ENCODE measurements at places on chromosomes 2 and 18. TPM values are rescaled to one million over a fixed set of nuclear protein-coding genes. Genes with fewer than 3 reads are reported as not detected.

DNA sequence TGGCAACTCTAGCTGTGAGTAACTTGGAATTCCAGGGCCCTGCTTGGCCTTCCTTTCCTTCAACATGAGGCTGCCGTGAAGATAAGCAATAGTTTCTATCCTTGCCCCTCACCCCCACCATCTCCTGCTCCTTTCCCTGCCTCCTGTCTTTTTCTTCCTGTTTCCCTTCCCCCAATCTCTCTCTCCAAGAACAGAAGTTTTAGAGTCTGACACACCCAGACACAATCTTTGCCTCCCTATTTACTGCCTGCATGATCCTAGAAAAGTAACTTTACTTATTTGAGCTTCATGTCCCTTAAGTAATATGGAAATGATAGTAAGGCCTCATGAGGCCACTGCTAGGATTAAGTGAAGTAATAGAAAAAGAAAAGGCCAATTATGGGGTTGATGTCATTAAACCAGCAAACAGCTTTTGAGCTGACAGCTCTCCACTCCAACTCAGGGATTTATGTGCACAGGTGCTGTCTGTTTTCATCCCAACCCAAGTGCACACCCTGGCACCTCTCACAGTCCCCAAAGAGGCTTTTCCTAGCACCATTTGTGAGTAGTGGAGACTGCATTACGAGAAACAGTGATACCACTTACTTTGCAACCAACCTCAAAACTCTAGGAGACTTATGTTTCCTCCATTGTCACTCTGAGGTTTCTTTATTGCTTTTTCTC, 123.7 kb upstream of the SIX3 start:
- DNase-seq: no peak

DNA sequence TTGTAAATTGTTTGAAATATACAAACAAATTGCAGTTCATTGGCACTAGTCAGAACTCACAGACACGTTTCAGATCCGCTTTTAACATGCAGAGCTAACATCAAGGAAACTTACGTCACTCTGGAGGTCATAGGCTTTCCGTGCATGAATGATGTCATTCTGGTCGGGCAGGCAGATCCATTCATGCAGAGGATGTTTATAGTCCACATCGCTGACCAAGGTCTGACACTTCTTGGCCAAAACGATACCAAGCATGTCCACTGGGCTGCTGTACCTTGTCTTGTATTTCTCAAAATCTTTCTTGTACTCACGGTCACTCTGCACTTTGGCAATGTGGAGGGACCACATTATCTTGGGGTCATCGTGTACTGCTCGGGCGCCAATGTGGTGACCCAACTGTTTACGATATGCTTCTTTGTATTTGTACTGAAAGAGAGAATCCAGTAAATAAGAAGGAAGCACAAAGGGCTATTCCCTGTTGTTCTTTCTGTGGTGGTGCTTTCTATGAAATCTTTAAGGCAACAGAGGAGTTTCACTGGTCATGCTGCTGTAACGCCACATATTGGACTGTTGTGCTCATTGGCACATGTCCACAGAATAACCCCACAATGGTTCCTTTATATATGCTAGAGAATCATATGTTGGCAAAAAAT, 114.8 kb downstream of the NEB start:
- peak; percentile 53 for DNase-seq

PCARE gene
- total RNA-seq: not detected

CMPK2 gene
- 134 TPM for total RNA-seq

BMP10 gene
- total RNA-seq: not detected
